ENCODE measurements at places on chromosomes 1 and 21.

DNA sequence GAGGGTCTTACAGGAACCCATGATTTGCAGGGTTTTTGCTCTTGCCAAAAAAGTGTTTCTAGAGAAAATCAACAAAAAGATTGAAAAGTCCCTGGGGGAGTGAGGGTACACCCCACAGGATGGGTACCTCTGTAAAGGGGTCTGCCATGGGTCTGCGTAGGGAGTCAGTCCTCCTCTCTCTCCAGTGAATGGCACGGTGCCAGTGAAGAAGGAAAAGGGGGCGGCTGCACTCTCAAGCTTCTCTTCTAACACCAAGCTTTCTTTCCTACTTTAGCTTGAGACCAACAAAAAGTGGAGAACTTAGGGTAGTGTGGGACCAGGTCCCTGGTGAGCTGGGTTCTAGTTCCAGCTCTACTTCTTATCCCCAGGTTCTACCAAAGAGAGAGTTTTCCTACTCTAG, 87.4 kb downstream of the GLUL start:
- DNase-seq, result no peak

DNA sequence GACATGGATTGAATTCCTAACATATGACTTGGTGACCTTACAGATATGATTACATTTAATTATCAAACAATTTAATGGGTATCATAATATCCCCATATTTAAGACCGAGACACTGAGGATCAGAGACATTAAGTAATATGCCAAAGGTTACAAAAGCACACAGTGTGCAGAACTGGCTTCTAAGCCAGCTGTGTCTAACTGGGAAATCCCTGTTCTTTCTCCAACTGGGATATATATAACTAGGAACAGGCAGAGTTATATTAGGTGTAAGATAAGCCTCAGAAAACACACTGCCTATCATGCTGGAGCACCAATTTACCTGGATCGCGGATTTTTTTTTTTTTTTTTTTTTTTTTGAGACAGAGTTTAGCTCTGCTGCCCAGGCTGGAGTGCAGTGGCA, 88.3 kb upstream of the ADGRL2 start:
- no peak for DNase-seq

- DNase-seq, result no peak
Observed at GRCh38 chr1:192575499-192576189, at the start of gene RGS1. Gene RGS1 (plus strand): TSS chr1:192575773. CDS start chr1:192575793, 20 bp downstream.

GRCh38 chr1:209134001-209134400, 449.5 kb upstream of the CAMK1G start:
- no peak for DNase-seq

GRCh38 chr1:118335331-118335732, 150.3 kb upstream of the SPAG17 start:
- DNase-seq, result no peak

GRCh38 chr1:77347646-77348045, 65.8 kb downstream of the AK5 start:
- DNase-seq, result peak; percentile 81

DNA sequence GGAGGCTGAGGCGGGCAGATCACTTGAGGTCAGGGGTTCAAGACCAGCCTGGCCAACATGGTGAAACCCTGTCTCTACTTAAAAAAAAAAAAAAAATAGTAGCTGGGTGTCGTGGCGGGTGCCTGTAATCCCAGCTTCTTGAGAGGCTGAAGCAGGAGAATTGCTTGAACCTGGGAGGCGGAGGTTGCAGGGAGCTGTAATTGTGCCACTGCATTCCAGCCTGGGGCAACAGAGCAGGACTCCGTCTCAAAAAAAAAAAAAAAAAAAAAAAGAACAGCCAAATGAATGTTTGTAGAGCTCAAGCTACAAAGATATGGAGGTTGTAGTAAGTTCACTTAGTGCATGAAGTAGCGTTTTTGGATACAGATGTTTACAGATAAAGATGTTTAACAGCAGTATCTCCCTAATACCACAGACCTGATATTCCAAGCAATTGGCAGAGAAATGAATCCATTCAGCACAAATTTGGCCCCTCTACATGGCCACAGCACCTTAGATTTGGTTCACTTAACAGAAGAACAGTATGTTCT, 49.5 kb upstream of the IPO9 start:
- DNase-seq, result no peak

GRCh38 chr1:24498589-24498988, 4.0 kb upstream of the RCAN3 start:
- DNase-seq, result no peak

DNA sequence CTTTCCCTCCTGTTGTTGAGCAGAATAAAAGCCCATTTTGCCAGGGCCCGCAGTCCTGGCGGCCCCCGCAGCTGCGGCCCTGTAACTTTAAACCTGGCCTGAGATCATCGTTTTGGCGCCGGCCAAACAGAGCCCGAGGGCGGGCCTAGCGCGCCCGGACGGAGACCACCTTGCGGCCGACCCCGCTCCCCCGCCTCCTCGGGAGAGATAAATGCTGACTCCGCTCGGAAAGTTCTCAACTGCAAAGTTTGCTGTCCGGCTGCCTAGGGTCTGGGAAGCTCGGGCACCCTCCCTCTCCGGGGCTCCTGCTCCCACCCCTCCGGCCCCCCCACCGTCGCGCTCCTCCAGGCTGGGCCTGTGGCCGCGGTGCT, at the start of gene PDPN:
Gene PDPN (plus strand): TSS at position 238 of the 371 bp plus-strand sequence. CDS start 202 bp downstream, outside the sequence.
- no peak for DNase-seq

DNA sequence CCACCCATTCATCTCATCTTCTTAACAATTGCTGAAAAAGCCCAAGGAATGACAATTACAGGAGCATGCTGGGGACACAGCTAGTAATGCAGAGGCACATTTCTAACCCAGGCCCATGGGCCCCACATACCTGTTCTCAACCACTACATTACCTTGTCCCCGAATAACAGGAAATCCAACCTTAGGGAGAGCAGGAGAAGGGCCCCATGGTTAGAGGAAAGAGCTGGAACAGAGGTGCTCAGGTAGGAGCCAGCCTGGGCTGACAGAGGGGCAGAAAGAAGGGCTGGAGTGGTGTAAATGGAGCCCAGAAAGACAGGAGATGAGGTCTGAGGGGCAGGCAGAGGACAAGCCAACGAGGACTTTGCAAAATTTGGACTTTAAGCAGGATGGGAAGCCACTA, 11.4 kb upstream of the S100A8 start:
- no peak for DNase-seq

DNA sequence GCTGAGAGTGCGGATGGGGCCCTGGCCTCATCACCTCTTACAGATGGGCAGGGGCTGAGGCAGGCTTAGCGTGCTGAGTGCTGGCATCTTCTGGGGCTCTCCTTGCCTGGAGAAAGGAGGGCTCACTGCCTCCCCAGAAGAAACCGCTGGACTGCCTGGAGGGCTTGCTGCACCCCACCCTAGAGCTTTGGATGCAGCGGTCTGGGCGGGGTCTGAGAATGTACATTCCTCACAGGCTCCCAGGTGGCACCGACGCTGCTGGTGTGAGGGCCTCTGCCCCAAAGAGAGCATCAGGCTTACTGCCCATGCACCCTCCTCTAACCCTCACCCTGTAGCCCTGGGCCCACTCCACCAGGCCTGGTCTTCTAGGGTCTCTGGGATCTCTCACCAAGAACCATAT, 51.1 kb downstream of the RAP1GAP start:
- no peak for DNase-seq

DNA sequence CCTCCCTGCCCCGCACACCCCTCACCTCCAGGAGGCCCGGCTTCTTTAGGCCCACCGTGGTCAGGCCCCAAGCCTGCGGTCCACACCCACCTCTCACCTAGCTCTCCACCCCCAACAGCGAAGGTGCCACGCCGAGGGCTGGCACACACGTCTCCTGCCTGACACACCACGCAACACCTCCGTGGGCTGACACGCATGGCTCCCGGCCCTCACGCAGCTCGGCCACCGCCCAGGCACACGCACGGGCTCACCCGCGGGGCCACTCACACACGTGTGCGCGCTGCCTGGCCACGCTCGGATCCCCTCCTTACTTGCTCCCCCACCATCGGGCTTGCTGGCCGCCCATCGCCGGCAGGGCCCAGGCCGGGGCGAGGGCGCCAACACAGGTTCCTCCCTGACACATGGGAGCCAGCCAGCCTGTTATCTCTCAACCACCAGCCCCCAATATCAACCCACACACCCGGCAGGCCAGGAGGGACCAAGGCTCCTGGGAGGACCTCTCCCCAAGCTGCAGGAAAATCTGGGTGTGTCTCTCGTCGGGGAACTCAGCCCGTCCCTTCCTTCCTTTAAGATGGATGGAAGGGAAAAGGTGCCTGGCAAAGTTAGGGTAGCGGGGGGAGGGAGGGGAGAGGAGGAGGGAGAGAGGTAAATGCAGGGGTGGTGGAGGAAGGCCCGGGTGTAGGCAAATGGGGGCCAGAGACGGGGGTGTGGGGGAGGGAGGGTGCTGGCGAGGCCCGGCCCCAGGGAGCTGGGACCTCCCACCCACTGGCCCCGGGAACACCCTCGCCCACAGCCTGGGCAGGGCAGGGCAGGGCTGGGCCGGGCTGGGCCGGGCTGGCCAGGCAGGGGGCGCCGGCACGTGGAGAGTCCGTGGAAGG, 546 bp downstream of the ELOVL1 start:
- DNase-seq, result no peak

DNA sequence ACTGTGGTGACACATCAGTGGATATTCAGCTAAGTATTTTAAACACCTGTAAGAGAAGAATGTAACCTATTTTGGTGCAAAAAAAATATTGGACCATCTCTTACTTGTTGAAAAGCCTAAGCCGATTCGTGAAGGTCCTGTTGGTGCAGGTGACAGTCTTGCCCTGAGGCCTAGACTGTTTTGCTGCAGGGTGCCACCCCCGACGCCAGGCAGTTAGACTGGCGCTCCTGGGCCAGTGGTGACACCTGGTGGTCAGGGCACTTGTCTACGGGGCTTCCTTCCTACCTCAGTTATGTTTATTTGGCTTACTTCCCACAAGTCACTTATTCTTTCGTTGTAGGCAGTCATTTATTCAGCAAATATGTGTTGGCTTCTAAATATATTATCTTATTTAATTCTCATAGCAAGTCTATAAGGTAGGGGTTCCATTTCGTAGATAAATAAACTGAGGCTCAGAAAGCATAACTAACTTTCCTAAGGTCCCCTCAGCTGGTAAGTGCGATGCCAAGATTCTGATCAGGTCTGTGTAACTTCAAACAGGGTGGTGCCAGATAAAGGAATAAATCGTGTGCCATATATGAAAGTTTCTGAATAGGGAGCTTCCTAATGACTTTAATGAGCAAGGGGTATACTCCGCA, 1.9 kb downstream of the EEIG2 start:
- DNase-seq, result no peak

DNA sequence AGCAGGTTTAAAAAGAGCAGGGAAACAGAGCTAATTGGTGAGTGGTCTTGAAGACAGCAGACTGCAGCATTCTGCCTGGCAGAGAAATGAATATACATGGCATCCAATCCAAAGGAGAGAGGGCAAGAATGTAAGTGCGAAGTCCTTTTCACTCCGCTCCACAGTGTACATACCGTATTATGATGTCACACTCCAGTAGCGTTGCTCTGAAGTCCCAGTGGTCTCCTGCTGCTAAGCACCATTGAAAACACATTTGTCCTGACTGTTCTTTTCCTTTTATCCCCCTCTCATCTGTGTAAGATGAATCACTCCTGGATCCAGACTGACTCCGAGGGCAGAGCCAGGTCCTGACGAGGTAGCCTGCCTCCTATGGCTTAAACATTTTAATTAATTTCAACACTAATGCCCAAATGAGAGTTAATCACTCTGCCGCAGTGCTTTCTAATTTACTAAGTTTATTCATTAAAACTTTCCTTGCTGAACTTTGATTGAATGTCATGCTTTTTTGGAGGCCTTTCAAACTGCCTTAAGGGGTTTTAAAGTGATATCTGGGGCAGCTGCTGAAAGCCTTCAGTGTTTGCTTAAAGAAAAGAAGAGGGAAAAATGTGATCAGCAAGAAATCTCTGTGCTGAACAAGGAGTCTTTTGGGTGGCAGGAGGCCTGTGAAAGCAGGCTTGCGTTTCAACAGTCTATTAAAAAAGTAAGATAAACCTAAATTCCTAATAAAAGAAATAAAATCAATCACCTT, 227.2 kb downstream of the ATG4C start:
- no peak for DNase-seq

GRCh38 chr1:48036710-48037355, 39.6 kb upstream of the TRABD2B start:
- peak; percentile 28 for DNase-seq

GRCh38 chr21:46401186-46401910, 57.3 kb upstream of the DIP2A start:
- DNase-seq, result no peak
